DMS153 (cell line): ENCODE measurements at places on chromosomes 5 and 9.

DNA sequence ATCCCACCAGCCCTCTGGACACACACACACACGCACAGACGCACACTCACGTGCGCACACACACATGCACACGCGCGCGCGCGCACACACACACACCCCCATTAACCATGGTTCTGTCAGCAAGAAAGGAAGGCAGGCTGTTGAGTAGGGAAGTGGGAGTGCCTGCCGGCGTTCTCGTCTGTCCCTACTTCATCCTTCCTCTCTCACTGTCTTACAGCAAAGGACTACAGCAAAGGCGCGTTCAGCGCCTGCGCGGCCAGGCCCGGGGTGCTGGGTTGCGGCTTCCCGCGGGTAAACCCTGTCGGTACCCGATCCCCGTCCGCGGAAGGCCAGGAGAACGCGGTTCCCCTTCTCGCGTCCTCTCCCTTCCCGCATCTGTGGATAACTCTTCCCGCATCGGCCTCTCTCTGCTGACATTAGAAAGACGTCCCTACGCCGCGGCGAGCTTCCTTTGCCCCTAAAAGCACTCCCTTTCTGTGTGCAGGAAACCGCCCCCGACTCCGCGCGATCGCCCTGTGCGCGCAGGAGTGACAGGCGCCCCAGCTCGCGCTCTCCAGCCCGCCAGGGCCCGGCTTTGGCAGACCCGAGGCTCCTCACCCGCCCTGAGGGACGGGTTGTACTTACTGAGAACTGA, 219.2 kb downstream of the AGTPBP1 start:
- DNase-seq, result peak; percentile 30

DNA sequence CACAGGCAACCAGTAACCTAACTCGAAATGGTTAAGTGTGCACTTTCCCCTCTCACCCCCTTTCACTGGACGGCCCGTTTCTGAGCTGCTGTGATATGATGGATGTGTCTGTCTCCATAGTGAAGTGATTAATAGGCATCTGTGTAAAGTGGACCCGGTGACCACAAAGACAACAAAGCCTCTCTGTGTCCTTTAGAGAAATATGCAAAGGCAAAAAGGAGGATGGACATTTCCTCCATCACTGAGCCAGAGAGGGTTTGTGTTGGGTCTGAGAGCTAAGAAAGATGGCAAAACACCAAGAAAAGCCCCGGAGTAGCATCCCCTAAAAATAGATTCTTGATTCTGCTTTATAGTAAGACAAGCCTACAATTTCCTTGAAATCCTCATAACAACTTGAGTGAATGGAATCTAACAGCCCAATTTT, 120.6 kb downstream of the SEMA6A start:
- DNase-seq, result no peak

GRCh38 chr5:132027027-132027426, 15.6 kb upstream of the ACSL6 start:
- no peak for DNase-seq

DNA sequence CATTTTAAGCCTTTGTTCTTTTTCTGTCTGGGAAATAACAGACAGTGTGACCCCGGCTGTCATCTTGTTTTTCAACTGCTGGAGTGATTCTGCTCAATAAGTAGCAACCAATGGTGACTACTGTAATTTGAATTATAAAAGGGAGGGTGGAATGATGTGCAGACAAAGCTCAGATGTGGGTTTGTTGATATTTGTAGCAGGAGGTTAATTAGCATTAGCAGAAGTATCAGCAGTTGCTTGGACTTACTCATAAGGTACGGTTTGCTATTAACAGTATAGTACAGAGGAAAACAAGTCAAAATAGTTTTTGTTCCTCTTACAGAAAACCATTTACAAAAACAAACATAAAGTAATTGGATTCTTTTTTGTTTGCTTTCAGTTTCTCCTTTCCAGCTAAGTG, 140.4 kb downstream of the TUSC1 start:
- DNase-seq, result no peak

GRCh38 chr5:143055596-143056338, 285.6 kb downstream of the ARHGAP26 start:
- no peak for DNase-seq

GRCh38 chr5:178328826-178329730, 96.5 kb upstream of the PHYKPL start:
- no peak for DNase-seq

- DNase-seq, result no peak
Observed at GRCh38 chr5:75509546-75509945, 1.9 kb downstream of the CERT1 start.

GRCh38 chr5:142426129-142427014, 101.6 kb upstream of the SPRY4 start:
- no peak for DNase-seq

DNA sequence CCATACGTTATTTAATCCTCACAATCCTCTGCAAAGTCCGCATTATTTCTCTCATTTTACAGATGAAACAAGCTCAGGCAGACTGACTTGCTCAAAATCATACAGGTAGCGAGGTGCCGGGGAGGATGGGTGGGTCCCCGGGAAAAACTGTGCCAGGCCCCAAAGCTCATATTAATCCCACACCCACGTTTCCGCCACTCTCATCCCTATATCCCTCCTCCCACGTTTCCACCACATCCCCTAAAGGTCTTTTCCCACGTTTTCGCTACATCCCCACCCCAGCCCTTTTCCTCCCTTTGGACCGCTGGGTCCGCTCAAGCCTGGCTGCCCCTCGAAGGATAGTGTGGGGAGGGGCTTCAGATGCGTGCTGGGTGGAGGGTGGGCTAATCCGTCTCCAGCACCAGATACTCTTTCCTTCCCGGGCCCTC, 434 bp upstream of the FSD1L start:
- DNase-seq, result no peak

- DNase-seq, result no peak
Observed at GRCh38 chr9:16530669-16531642, 339.5 kb downstream of the BNC2 start.

DNA sequence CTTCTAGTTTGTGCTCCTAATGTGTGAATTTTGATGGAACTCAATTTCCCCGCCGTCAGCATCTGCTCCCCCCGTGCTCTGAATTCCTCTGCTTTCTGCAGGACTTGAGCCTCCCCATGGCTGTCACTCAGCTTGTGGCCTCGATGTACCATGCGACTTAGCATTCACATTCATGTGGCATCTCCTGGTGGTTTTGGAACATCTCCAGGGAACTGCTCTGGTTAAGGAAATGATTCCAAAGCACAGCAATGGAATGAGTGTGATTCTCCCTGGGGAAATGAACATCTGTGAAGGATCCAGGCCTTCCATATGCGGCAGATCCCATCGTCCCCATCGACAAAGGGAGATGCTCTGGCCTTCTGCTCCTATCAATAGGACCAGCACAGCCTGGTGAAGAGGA, 119.0 kb downstream of the ENTREP1 start:
- DNase-seq, result no peak

GRCh38 chr5:172444110-172444510, 10.2 kb downstream of the SH3PXD2B start:
- no peak for DNase-seq

GRCh38 chr9:77457916-77458592, 190.1 kb downstream of the GNA14 start:
- DNase-seq, result no peak

DNA sequence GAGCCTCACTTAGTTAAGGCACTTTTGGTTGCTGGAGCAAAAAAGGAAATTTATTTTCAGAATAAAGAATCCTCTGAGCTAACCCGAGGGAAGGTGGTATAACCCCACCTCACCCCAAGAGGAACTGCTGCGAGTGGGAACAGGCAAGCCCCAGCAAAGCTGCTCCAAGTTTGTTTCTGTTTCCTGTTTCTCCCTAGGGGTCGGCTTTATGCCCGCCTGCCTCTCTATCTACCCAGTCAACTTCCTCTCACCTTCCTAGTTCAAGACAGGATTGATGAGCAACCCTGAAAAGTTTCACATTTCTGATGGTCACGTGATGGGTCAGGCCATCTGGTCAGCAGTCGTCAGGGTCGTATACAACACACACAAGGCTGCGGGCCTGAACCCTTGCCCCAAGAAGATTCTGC, 31.1 kb downstream of the TRIO start:
- no peak for DNase-seq

- no peak for DNase-seq
Observed at GRCh38 chr5:2333291-2333690, 418.2 kb downstream of the IRX2 start.

- DNase-seq, result no peak
Observed at GRCh38 chr9:126069400-126069955, 257.2 kb upstream of the MVB12B start.

GRCh38 chr9:137807721-137808703, 69.6 kb upstream of the CACNA1B start:
- DNase-seq, result no peak

DNA sequence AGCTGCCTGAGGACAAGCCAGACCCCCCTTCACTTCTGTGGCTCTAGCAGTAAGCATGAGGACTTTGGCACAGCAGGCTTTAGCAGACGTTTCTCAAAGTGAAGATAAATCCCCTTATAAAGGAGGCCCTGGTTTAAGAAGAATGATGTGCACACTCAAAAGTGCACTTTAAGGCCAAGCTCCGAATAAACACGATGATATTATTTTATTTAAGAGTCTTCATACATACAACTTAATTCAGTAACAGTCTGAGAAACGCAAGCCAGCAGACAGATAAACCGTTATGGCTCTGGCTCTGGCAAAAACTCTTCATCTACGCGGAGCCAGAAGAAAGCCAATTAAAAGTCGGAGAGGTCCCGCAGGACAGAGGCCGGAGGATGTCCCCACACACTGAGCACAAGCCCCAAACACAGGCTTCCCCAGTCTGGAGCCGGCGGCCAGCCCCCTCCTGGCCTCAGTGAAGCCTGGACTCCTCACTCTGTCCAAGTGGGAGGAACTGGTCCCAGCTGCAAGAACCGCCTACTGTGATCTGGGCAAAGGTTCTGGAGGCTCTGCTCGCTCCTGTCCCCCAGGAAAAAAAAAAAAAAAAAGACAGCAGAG, 44.6 kb downstream of the ADAMTS2 start:
- DNase-seq, result no peak

- no peak for DNase-seq
Observed at GRCh38 chr5:177040814-177041420, 18.4 kb downstream of the ZNF346 start.

GRCh38 chr5:145951071-145951470, 14.7 kb downstream of the SH3RF2 start:
- no peak for DNase-seq

DNA sequence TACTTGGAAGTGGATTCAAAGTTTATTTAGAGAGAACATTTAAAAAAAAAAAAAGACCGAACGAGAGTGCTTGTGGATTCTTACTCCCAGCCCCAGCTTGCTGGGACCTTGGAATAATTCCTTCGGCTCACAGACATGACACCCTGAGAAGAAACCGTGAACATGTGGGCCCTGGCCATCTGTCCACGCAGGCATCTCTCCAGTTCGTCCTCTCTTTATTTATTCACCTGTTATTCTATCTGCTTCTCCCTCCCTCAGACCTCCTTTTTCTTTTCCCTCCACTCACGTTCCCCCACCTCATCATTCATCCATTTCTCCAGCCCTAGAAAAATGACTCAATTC, 93.7 kb upstream of the PHYKPL start:
- DNase-seq, result no peak

- no peak for DNase-seq
Observed at GRCh38 chr5:2698581-2698980, 52.9 kb downstream of the IRX2 start.

GRCh38 chr5:143126174-143127019, 277.1 kb downstream of the NR3C1 start:
- DNase-seq, result no peak

GRCh38 chr9:71037521-71037920, 83.9 kb downstream of the TRPM3 start:
- no peak for DNase-seq
